ENCODE measurements at places on chromosomes 16 and 17. TPM values are rescaled to one million over a fixed set of nuclear protein-coding genes. Genes with fewer than 3 reads are reported as not detected.

DNA sequence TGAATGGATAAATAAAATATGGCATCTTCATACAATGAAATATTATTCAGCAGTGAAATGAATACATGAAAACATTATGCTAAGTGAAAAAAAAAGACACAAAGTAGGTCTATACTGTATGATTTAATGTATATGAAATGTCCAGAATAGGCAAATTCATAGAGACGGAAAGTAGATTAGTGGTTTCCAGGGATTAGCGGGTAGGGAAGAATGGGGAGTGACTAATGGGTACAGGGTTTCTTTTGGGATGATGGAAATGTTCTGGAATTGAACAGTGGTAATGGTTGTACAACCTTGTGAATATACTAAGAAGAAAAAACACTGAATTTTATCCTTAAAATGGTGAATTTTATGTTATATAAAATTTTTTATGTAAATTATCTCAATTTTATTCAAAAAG is 8.5 kb upstream of the MYCBPAP start:
- no peak overlapping the region for H3K4me3 ChIP-seq
- peaks cover 2% of the 10 kb centered on the region for H3K27me3 ChIP-seq
- DNase-seq: no peak
- H3K36me3 ChIP-seq: no peaks in the 10 kb centered on the region
- no peak overlapping the region for H3K27ac ChIP-seq
- peaks cover 14% of the 10 kb centered on the region for H3K4me1 ChIP-seq

- H3K4me3 ChIP-seq: no peak overlapping the region
- no peaks in the 10 kb centered on the region for H3K4me1 ChIP-seq
- H3K27ac ChIP-seq: no peak overlapping the region
- H3K27me3 ChIP-seq: peaks cover 13% of the 10 kb centered on the region
- no peaks in the 10 kb centered on the region for H3K36me3 ChIP-seq
- no peak for DNase-seq
Observed at GRCh38 chr17:337453-337852, 15.2 kb downstream of the RPH3AL start.

- H3K36me3 ChIP-seq: no peaks in the 10 kb centered on the region
- H3K27ac ChIP-seq: no peak overlapping the region
- H3K4me1 ChIP-seq: no peaks in the 10 kb centered on the region
- H3K27me3 ChIP-seq: no peaks in the 10 kb centered on the region
- H3K4me3 ChIP-seq: no peak overlapping the region
Observed at GRCh38 chr16:64352246-64352645, 769.6 kb downstream of the CDH11 start.

GRCh38 chr16:78385086-78385805 is 285.8 kb downstream of the WWOX start:
- DNase-seq: no peak
- no peaks in the 10 kb centered on the region for H3K27me3 ChIP-seq
- H3K36me3 ChIP-seq: no peaks in the 10 kb centered on the region
- H3K4me1 ChIP-seq: no peaks in the 10 kb centered on the region

DNA sequence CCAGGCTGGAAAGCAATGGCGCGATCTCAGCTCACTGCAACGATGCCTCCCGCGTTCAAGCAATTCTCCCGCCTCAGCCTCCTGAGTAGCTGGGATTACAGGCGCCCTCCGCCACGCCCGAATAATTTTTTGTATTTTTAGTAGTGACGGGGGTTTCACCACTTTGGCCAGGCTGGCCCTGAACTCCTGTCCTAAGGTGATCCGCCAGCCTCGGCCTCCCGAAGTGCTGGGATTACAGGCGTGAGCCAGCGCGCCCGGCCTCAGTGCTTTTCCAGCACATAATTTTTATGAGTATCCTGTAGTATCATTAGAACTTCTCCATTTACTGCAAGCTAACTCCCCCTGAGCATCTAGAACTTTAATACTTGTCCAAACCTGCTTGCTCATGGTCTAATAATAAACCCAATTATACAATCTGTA is 1.8 kb downstream of the UBE2G1 start:
- peak overlapping the region; percentile 97 for H3K27ac ChIP-seq
- H3K27me3 ChIP-seq: no peaks in the 10 kb centered on the region
- no peak for DNase-seq
- H3K4me3 ChIP-seq: peak overlapping the region; percentile 97
- H3K4me1 ChIP-seq: peaks cover 30% of the 10 kb centered on the region

DNA sequence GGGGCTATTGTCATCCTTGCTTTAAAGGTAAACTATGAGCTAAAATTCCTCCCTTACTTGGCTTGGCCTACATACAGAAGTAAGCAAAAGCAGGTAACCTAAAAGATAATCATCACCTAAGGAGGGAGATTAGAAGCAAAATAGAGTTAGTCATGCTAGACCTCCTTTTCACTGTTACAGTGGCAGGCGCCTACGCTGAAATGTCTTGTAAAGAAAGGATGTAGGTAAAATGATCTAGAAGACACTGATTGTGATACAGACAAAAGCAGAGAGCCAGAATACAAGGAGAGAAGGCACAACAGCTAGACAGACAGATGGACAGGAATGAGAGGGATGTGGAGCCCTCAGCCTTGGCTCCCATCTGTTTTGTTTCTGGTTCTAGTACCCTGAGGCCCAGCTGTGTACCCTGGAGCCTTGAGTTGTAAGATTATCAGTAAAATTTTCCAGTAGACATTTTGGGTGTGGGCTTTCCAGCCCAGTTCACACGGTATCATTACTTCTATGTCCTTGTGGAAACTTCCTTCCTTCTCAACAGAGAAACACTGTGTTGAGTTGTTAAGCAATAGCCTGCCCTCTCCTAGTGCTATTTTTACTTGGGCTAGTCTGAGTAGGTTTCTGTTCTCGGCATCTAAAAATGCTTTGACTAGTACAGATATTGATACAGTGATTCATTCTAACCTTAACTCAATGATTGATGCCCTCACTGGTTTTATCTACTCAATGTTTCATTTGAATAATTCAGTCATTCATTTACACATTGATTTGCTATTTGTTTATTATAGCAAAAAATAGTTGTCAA is 7.7 kb upstream of the C16orf78 start:
- no peak overlapping the region for H3K4me3 ChIP-seq
- H3K4me1 ChIP-seq: no peaks in the 10 kb centered on the region
- H3K27me3 ChIP-seq: peaks cover 2% of the 10 kb centered on the region
- no peak for DNase-seq

DNA sequence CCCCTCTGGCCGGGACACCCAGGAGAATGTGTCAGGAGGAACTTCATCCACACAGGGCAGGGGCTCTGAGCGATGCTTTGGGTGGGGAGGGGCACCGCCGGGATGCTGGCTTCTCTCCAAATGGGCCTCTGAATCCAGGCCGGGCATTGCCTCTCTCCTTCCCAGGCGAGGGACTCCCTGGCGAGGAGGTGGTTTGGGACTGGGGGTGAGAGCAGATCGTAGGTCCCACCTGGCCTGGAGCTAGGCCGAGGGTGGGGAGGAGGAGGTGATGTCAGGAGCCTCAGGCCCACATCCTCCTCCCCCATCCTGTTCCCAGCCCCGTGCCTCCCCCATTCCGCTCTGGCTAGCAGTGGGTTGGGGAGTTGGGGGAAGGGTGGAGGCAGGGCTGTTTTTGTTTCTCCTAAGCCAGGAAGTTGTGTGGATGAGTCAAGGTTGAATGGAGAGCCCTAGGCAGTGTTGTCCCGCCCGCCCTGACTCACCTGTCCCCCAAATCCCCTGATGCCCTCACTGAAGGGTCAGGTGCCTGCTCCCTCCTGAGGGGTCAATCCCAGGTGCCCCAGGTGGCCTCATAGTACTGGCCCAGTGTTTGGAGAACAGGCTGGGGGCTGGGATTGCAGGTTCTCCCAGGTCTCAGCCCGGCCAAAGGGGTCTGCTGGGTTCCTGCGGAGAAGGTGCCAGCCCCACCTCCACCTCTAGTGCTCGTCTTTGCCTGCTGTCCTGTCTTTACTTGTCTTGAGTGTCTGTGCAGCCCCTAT is 2.8 kb downstream of the GRB7 start:
- no peaks in the 10 kb centered on the region for H3K36me3 ChIP-seq
- peak overlapping the region; percentile 47 for H3K4me3 ChIP-seq
- H3K27ac ChIP-seq: no peak overlapping the region

Gene ASGR1
- total RNA-seq: 1.1 TPM

DNA sequence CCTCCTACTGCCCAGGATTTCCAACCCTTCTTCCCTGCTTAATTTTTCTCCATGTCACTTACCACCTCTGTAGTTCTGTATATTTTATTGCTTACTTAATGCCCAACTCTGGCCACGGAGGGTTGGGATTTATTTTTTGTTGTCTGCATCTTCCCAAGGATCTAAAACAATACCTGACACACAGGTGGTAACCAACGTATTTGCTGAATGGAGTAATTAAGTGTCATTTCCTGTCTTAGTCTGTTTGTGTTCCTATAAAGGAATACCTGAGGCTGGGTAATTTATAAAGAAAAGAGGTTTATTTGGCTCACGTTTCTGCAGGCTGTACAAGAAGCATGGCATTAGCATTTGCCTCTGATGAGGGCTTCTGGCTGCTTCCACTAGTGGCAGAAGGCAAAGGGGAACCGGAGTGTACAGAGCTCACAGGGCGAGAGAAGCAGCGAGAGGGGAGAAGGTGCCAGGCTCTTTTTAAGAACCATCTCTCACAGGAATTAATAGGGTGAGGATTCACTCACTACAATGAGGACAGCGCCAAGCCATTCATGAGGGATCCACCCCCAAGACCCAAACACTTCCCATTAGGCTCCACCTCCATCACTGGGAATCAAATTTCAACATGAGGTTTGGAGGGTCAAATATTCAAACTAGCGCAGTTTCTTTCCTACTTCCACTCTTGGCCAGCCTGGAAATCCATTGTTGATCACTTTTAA is 44.8 kb downstream of the ERN1 start:
- no peak overlapping the region for H3K4me3 ChIP-seq
- no peak overlapping the region for H3K27ac ChIP-seq
- no peaks in the 10 kb centered on the region for H3K27me3 ChIP-seq
- H3K36me3 ChIP-seq: peaks cover 30% of the 10 kb centered on the region
- no peak for DNase-seq

- DNase-seq: no peak
- no peak overlapping the region for H3K4me3 ChIP-seq
- no peak overlapping the region for H3K27ac ChIP-seq
- no peaks in the 10 kb centered on the region for H3K27me3 ChIP-seq
- H3K4me1 ChIP-seq: peaks cover 28% of the 10 kb centered on the region
- H3K36me3 ChIP-seq: peaks cover 14% of the 10 kb centered on the region
Observed at GRCh38 chr16:17396762-17397498, 73.8 kb downstream of the XYLT1 start.

DNA sequence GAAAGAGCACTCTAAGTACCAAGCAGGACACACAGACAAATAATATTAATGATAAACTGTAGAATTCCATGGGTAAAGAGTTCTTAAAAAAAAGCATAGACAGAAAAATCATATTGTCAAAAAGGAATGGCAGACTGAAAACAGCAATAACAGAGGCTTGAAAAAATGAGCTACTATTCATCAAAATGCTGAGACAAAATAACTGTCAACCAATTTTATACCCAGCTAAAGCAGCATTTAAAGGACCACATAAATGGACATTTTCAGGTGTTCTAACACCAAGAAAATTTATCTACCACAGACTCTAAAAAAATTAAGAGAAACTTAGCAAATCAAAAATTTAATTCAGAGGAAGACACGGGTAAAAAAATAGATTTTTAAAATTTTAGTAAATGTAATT is 119.1 kb downstream of the DYNLRB2 start:
- H3K4me1 ChIP-seq: peaks cover 52% of the 10 kb centered on the region
- no peaks in the 10 kb centered on the region for H3K27me3 ChIP-seq
- no peak overlapping the region for H3K4me3 ChIP-seq
- H3K27ac ChIP-seq: no peak overlapping the region
- DNase-seq: no peak
- peaks cover 47% of the 10 kb centered on the region for H3K36me3 ChIP-seq

- DNase-seq: no peak
- no peak overlapping the region for H3K27ac ChIP-seq
- no peaks in the 10 kb centered on the region for H3K4me1 ChIP-seq
- no peaks in the 10 kb centered on the region for H3K36me3 ChIP-seq
- H3K27me3 ChIP-seq: no peaks in the 10 kb centered on the region
Observed at GRCh38 chr17:70934231-70934630, 764.9 kb downstream of the KCNJ2 start.

- peaks cover 23% of the 10 kb centered on the region for H3K36me3 ChIP-seq
- peaks cover 3% of the 10 kb centered on the region for H3K27me3 ChIP-seq
- peak; percentile 20 for DNase-seq
Observed at GRCh38 chr17:732902-733720, 715 bp downstream of the TLCD3A start.

GRCh38 chr17:44911133-44912001 is 3.9 kb downstream of the GFAP start:
- H3K27ac ChIP-seq: no peak overlapping the region
- peaks cover 2% of the 10 kb centered on the region for H3K36me3 ChIP-seq
- peaks cover 9% of the 10 kb centered on the region for H3K4me1 ChIP-seq
- peak overlapping the region; percentile 35 for H3K4me3 ChIP-seq

GRCh38 chr17:9162275-9162985 is 141.1 kb downstream of the NTN1 start:
- no peaks in the 10 kb centered on the region for H3K4me1 ChIP-seq
- DNase-seq: no peak
- H3K36me3 ChIP-seq: no peaks in the 10 kb centered on the region
- H3K27ac ChIP-seq: no peak overlapping the region

DNA sequence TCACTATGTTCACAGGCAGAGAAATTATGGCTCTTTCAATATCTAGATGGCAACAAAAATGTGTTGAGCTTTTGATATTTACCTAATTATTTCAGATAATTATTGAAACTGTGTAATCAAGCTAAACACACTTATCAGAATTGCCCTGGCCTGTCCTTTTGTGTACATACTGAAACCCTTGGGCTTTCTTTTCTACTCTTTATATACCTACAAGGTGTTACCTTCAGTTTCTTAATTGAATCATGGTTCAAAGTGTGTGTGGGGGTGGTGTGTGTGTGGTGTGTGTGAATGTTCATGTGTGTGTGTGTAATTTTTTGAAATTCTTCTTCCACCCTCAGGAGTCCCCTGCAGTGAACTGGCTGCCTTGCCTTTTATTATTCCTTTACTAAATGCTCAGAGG is 506.8 kb upstream of the SOX9 start:
- DNase-seq: no peak
- no peak overlapping the region for H3K27ac ChIP-seq
- H3K4me3 ChIP-seq: no peak overlapping the region
- no peaks in the 10 kb centered on the region for H3K36me3 ChIP-seq
- H3K27me3 ChIP-seq: no peaks in the 10 kb centered on the region

- H3K36me3 ChIP-seq: no peaks in the 10 kb centered on the region
- peaks cover 5% of the 10 kb centered on the region for H3K27me3 ChIP-seq
- H3K4me3 ChIP-seq: no peak overlapping the region
- H3K4me1 ChIP-seq: no peaks in the 10 kb centered on the region
- no peak overlapping the region for H3K27ac ChIP-seq
- no peak for DNase-seq
Observed at GRCh38 chr17:1755252-1755826, 6.5 kb upstream of the SERPINF1 start.

Gene CHTF8
- total RNA-seq: 143 TPM

Gene KRTAP1-1
- not detected for total RNA-seq

- peaks cover 14% of the 10 kb centered on the region for H3K4me1 ChIP-seq
- no peaks in the 10 kb centered on the region for H3K27me3 ChIP-seq
- no peak for DNase-seq
- H3K4me3 ChIP-seq: no peak overlapping the region
- H3K27ac ChIP-seq: no peak overlapping the region
Observed at GRCh38 chr17:30391534-30391933, 12.8 kb downstream of the CPD start.

Gene B9D1
- 4.3 TPM for total RNA-seq

Data from activated T-helper 1 cell treated with anti-CD3 and anti-CD28 coated beads, Interleukin-12 subunit alpha, Interleukin-12 subunit beta, Interleukin-2, Interleukin-4 antibody, amounts not matched to agents 30 ng/mL and 10 ng/mL and 1 ng/mL, durations not matched to agents 14 hours and 24 hours and 36 hours (primary cell).